ENCODE measurements at places on chromosomes 6 and 20. TPM values are rescaled to one million over a fixed set of nuclear protein-coding genes. Genes with fewer than 3 reads are reported as not detected.

PPIL6 gene
- 0.34 TPM for total RNA-seq

GRCh38 chr6:80434691-80435350 lies 328.4 kb downstream of the BCKDHB start:
- DNase-seq = no peak

TDRD6 gene
- 0.05 TPM for total RNA-seq

DNA sequence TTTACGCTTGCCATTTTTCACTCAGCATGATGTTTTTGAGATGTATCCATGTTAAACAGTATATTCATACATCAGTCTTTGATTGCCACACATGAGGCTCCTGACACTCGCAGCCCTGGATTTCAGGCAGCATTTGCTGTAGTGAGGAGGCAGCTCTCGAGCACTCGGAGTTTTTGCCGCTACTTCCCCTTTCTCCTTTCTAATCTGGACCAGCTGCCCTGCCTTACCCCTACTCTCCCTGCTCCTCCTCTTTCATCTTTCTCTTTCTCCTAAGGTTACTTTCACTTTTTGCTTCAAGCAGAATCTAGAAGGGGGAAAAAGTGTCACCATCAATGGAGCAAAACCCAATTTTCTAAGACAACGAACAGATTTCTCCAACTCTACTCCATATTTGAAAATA lies 5.9 kb upstream of the CST3 start:
- no peak for DNase-seq

DNA sequence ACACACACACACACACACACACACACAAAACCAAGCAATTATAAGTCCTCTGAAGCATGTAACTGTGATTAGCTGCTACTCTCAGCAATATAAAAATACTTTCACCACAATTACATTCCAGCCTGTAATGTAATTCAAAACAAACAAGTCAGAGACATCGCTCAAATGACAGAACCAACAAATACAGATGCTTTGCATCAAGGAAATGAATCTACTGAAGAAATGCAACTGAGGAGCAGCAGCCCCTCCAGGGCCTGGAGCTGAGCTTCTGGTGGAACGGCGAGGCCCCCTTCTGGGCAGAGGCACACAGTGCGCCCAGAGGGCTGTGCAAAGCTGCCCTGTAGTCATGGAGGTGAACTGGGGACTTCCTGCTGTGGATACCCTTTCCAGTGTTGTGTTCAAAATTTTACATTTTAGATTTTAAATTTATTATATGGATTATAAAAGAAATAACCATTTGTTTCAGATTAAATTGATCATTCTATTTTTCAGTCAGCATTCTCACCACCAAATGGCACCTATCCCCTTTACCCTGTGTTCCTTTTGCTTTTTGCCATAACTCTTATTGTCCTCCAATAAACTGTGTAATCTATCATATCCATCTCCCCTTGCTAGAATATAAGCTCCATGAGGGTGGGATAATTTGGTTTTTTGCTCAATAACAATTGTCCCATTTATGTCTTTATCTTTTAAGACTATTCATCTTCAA lies 23.2 kb downstream of the ADAT2 start:
- peak; percentile 84 for DNase-seq

GRCh38 chr6:148700741-148701311 lies 46.0 kb upstream of the UST start:
- peak; percentile 9 for DNase-seq

GRCh38 chr20:40431611-40432010 lies 257.4 kb downstream of the MAFB start:
- no peak for DNase-seq

LPA gene
- total RNA-seq = not detected

All from dermis blood vessel endothelial cell (primary cell).